ENCODE measurements at places on chromosomes 12 and 14.

- DNase-seq, result no peak
Observed at GRCh38 chr12:111320258-111321050, 48.4 kb downstream of the PHETA1 start.

GRCh38 chr12:18327036-18327435, 65.7 kb downstream of the PIK3C2G start:
- DNase-seq, result no peak

GRCh38 chr12:121198949-121199348, 11.0 kb upstream of the P2RX4 start:
- no peak for DNase-seq

- DNase-seq, result no peak
Observed at GRCh38 chr12:92007787-92008186, 137.9 kb downstream of the BTG1 start.

DNA sequence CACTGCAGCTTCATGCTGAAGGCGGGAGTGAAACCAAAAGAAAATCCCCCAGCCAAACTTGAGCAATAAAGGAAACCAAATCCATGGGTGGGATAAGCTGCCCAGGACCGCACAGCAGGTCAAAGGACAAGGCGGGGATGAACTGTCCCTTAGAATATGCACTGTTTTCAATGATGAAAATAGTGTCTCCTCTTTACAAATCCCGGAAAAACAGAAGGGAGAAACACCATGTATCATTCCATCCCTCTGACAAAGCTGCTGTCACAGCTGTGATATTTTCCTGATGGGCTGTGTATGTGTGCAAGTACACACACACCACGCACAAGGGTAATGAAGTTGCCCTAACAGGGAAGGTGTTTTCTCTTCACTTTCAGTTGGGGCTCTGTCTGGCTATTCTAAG, 70.3 kb downstream of the ACTN1 start:
- DNase-seq, result no peak

- DNase-seq, result no peak
Observed at GRCh38 chr14:67977434-67978034, 158.0 kb downstream of the RAD51B start.

GRCh38 chr14:56539862-56540261, 39.7 kb upstream of the TMEM260 start:
- no peak for DNase-seq

- peak; percentile 84 for DNase-seq
Observed at GRCh38 chr12:1917172-1918070, 1.0 kb downstream of the CACNA2D4 start.

DNA sequence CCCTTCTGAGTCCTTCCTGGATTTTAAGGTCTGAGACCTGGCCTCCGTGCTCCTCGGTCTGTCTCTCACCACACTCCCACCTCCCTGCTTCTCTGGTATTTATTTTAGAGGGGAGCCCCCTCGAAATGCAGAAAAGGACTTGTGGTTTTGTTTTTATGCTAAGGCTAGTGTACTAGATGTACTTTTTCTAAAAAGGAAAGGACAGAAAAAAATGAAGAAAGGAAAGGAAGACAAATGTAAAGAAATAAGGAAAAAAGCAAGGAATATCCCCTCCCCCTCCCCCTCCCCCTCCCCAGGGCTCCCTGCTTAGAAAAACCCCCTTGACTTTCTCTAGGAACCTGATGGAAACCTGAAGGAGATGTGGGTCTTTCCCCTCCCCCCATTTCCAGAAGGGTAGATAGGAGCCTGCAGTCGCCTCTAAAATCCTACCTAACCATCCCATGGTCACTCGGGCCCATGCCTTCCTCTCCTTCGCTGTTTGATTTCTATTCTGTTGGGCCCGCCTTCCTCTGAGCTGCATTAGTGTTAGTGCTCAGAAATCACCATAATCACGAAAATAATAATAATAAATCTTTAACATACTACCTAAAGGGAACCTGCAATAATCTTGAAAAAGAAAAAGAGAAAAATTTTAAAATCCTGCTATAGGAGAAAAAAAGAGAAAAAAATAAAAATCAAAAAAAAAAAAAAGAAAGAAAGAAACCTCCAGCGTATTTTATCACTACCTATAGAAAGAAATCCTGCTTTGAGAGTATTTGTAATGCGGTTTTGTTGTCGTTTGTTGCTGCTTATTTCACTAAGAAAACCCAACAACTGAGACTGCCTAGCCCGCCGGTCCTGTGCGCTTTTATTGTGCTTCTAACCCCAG, 3.1 kb downstream of the HOXC8 start:
- no peak for DNase-seq

- DNase-seq, result no peak
Observed at GRCh38 chr14:73491256-73492042, 716 bp downstream of the RIOX1 start.

DNA sequence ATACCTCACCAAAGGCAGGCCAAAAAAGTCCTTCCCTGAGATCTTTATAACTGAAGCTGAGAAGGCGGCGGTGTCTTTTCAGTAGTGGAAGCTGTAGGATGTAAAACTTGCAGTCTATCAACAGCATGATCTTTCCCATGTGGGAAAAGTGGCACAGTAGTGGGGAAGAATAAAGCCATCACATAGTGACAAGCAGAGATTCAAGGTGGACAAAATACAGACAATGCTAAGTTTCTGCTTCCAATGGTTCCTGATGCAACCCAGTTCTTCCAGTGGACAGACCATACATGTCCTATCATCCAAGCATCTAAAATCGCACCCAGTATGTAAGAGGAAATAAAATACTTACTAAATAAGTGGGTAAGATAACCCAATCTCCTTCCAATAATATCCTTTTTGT, 4.1 kb downstream of the RPS6KA5 start:
- no peak for DNase-seq

- no peak for DNase-seq
Observed at GRCh38 chr12:109878749-109879148, 1.6 kb downstream of the GLTP start.

GRCh38 chr12:70245458-70245857, 2.2 kb downstream of the CNOT2 start:
- DNase-seq, result no peak

GRCh38 chr14:105929327-105930081, 403.1 kb downstream of the TMEM121 start:
- no peak for DNase-seq

DNA sequence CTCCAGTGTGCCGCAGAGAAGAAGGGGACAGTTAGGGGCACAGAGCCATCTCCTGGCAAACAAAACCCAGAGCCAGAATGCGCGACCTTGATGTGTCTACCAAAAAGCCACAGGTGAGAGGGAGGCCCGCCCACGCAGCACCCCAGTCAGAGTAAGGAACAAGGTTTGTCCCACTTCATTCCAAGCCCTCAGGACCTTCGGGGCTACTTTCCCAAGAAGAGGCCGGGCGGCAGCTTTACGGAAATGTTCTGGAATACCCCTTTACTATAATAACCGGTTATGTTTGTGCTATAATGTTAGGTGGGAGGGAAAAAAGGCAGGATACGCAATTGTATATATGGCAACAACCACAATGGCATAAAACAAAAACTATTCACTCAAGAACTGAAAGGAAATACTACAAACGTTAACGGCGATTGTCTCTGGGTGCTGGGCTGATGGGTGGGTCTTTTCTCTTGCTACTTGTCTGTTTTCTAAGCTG, 12.3 kb downstream of the CCDC88C start:
- no peak for DNase-seq

DNA sequence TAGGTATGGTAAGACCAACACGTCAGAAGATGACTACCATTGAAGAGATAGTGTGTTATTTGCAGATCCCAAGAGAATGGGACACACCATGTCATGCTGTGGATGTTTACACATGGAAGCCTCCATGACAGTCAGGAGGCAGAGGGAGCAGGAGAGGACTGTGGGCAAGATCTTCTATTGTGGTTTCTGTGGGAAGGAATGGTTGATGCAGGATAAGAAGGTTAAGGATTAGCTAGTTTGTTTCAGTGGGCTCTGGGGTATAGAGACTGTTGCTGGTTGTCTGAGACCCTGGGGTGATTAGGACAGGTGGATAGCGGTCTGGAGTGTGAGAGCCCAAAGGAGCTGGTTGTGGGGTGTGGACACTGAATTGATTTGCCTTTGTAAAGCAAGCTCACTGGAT, 23.3 kb downstream of the TAS2R7 start:
- DNase-seq, result no peak

GRCh38 chr12:40502322-40502721, 189.9 kb upstream of the CNTN1 start:
- peak; percentile 13 for DNase-seq

GRCh38 chr12:103928682-103929045, 1.5 kb upstream of the HSP90B1 start:
- DNase-seq, result peak; percentile 68

- DNase-seq, result no peak
Observed at GRCh38 chr12:131882804-131883520, 11.5 kb upstream of the ULK1 start.

DNA sequence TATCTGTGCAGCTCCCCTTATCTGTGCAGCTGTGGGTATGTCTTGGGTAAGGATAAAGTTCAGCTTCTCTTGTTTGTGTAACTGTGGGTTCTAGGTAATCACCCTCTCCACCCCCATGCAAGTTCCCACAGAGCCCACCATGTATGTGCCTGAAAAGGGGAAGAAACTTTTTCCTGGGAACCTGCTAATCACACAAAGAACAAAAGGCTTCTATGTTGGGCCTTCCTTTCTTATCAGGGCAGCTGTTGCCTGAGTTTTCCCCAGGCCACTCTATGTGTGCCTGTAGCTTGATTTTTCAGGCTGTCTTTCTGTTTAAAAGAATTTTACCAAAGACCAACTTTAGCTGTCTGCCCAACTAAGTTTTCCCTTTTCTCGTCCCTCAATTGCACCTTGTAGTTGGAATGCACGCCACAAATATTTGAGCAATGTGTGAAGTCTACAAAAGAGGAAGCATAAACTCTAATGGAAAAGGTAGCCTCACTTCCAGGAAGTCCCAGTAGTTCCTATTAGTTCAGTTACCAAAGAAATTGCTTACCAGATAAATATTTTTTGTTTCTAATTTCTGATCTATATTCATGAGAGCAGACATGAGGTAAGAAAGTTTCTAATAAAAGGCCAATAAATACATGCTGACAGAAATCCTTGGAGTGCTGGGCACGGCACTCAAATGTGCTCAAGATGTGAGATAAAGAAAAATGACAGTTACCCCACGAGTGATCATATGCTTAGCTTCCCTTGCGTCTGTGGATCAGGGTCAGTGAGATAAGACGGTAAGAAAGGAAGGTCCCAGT, 2.7 kb upstream of the GALC start:
- peak; percentile 77 for DNase-seq

- DNase-seq, result no peak
Observed at GRCh38 chr12:2244013-2244861, 191.4 kb downstream of the CACNA1C start.

DNA sequence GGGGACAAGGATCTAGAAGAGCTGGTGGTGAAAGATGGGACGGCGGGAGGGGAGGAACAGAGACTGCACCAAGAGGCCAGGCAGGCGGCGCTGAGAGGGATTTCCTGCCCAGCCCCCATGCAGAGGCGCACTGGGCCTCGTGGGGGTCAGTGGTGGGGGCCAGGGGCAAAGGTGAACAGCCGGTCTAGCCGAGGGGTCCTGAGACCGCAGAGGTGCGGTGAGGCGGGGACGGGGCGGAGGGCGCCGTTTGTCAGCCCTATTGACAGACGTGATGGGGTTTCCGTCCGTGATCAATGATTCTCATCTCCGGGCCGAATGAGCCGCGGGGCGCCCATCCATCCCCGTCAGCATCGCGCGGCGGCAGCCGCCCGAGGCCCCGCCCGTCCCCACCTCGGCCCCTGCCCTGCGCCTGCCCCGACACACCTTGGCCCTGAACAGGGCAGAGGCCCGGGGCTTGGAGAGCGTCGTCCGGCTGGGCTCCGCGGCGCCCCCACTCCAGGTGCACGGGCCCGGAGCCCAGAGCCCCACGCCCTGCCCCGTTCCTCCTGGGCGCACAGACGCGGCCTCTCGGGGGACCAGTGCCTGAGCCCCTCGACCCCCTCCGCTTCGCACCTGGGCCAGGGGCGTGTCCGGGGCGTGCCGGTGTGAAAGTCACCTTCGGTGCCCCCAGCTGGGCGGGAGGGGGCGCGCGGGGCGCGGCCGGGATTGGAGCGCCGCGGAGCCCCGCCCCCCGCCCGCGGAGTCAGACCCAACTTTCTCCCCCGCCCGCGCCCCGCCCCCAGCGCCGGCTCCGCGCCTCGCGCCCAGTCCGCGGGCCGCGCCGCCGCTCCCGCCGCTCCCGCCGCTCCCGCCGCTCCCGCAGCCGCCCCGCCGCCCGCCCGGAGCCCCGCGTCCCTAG, at the start of gene NXPH4:
TSS of gene NXPH4 (plus strand) at position 781 of the 898 bp plus-strand sequence. CDS start 176 bp downstream, outside the sequence.
- DNase-seq, result no peak

DNA sequence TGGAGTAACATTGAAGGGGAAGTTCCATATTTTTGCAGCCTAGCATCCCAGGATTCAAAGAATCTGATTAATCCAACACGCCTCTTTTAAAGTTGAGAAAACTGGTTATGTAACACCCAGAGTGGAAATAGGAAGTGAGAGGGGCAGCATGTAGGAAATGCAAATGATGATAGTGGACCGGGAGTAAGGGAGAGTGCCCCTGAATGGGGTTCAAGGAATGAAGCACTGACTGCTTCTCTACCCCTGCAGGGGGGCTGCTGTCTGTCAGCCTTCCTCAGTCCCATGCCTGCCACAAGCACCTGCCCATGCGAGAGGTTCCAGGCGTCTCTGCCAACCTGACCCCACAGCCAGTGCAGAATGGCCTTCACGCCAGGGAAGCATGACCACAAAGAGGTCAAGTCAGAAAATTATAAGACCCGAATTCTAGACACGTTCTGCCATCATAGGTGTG, 126.5 kb upstream of the CCND2 start:
- DNase-seq, result no peak

- no peak for DNase-seq
Observed at GRCh38 chr14:36426836-36427235, 93.2 kb downstream of the NKX2-1 start.

- no peak for DNase-seq
Observed at GRCh38 chr12:30166006-30166795, 382.5 kb upstream of the TMTC1 start.

DNA sequence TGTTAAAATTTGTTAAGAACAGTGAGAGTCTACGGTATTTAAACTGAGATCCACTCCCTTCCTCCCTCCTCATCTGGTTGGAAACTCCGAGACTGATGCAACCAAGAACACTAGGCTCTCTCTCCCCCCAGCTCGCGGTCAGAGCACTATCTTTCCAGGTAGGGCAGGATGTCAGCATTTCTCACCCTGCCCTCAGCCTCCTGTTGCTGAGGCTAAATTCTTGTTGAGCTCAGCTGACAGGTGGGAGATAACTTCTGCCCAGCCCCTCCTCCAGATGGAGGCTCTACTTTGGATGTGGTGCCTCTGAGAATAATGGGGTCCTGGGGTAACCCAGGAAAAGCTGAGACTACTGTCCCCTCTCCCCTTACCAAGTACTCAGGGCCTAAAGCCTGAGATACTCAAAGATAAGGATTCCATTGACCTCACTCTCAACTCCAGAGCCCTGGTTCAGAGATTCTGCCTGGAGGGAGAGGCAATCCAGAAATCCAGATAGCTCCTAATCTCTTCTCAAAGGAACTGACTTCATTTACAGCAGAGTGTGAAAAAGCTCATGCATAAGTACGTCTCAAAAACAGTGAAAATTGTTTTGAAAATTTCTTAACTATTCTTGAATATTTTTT, 110.1 kb downstream of the EML5 start:
- DNase-seq, result no peak

- DNase-seq, result no peak
Observed at GRCh38 chr14:78592616-78593219, 422.5 kb downstream of the NRXN3 start.

GRCh38 chr14:104106471-104106991, 21.0 kb downstream of the ASPG start:
- DNase-seq, result no peak

Data from GF-D8 (cell line).